ENCODE measurements at places on chromosomes 7 and 10. TPM values are rescaled to one million over a fixed set of nuclear protein-coding genes. Genes with fewer than 3 reads are reported as not detected.

MYOZ1 gene
- total RNA-seq = 1.3 TPM

HOXA10 gene
- 5.2 TPM for total RNA-seq

WNT16 gene
- 23.9 TPM for total RNA-seq

NODAL gene
- not detected for total RNA-seq

GATA3 gene
- 241 TPM for total RNA-seq

PRKCQ gene
- total RNA-seq = 0.51 TPM

CAMK1D gene
- 31.0 TPM for total RNA-seq

MMP21 gene
- 0.23 TPM for total RNA-seq

SPAM1 gene
- total RNA-seq = not detected

AKR1D1 gene
- not detected for total RNA-seq

HECW1 gene
- total RNA-seq = 0.17 TPM

ASZ1 gene
- total RNA-seq = not detected

NRCAM gene
- total RNA-seq = 2.5 TPM

PSD gene
- 4.8 TPM for total RNA-seq

CFAP69 gene
- total RNA-seq = 6.7 TPM

KMT2C gene
- total RNA-seq = 90.4 TPM

ZNF727 gene
- 1.0 TPM for total RNA-seq
